ENCODE measurements at places on chromosomes 1 and 21.

DNA sequence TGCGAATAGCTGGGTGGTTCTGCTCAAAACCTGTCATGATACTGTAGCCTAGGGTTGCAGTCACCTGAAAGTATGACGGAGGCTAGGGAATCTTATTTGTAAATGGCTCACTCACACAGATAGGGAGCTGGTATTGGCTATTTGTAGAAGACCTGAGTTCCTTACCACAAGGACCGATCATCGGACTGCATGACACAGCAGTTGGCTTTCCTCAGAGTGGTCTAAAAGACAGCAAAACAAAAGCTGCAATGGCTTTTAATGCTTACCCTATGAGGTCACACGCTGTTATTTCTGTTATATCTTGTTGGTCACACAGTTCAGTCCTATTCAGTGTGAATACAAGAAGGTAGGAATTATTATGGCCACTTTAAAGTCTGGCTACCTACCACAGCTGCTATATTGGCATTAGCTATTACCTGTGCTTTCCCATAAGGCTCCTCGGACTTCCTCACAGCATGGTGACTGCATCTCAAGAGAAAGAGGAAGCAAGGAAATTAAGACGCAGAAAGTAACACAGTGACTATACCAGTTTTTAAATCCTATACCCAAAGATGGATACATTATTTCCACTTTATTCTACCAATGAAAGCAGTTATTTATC, 68.4 kb upstream of the LRRC7 start:
- no peak for DNase-seq

GRCh38 chr1:111695801-111696200, 43.4 kb downstream of the INKA2 start:
- no peak for DNase-seq

GRCh38 chr1:34910425-34910824, 19.0 kb downstream of the DLGAP3 start:
- DNase-seq = no peak

GRCh38 chr1:180042988-180043622, 88.5 kb downstream of the CEP350 start:
- DNase-seq = no peak

DNA sequence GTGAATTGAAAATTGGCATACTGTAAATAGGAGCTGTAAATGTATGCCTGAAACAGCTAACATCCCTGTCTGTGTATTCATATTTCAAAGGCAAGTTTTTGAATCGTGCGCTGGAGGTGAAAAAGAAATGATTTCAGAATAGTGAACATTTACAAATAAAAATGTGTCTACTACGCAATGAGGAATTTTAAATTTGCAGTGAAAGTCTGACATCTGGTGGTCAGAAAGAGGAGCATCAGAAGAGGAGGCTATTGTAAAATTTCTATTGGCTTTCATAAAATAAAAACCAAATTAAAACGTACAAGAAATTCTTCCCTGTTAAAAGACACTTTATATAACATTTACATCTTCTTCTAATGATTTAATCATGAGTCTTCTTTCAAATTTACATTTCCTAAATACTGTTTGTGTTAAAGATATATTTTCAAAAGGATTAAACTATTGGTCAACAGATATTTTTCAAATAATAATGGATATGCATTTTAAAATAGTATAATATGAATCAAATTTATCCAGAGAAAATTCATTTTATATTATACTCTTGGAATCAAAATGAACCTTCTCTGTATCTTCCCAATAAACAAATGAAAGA, 113.7 kb upstream of the RRP15 start:
- DNase-seq = peak; percentile 8

DNA sequence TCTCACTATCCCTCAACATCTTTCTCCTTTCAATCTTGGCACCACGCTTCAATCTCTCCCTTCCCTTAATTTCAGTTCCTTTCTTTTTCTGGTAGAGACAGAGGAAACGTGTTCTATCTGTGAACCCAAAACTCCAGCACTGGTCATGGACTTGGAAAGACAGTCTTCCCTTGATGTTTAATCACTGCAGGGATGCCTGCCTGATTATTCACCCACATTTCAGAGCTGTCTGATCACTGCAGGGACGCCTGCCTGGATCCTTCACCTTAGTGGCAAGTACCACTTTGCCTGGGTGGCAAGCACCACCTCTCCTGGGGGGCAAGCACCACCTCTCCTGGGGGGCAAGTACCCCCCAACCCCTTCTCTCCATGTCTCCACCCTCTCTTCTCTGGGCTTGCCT, 27.8 kb downstream of the SELL start:
- no peak for DNase-seq

GRCh38 chr1:165854101-165854845, 26.9 kb downstream of the UCK2 start:
- no peak for DNase-seq

- no peak for DNase-seq
Measured at GRCh38 chr1:216576234-216576937, 146.8 kb downstream of the ESRRG start.

DNA sequence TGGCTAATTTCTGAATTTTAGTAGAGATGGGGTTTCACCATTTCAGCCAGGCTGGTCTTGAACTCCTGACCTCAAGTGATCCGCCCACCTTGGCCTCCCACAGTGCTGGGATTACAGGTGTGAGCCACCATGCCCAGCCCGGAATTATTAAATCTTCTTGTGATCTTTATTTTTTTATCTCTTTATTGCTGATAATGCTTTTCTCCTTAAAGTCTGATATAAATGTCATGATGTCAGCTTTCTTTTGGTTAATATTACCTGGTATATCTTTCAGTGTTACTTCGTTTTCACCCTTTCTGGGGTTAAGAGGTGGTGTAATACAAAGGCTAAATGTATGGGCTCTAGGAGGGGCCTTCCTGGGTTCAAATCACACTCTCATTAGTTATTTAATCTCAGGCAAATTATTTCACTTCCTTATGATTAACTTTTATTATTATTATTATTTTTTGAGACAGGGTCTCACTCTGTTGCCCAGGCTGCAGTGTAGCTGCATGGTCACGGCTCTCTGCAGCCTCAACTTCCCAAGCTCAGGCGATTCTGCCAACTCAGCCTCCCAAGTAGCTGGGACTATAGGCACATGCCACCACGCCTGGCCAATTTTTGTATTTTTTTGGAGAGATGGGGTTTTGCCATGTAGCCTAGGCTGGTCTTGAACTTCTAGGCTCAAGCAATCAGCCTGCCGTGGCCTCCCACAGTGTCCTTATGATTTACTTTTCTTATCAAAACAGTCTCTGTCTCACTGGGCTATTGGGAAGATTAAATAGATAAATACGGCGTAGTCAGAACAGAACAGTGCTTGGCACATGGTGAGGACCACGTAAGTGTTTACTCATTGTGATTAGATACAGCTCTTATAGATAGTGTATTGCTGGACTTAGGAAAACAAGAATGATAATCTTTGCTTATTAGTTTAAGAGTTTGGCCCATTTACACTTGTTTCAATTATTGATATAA, 216.5 kb downstream of the URB2 start:
- no peak for DNase-seq

- no peak for DNase-seq
Measured at GRCh38 chr1:193661385-193661784, 475.0 kb upstream of the B3GALT2 start.

- DNase-seq = no peak
Measured at GRCh38 chr1:27476237-27476636, 13.7 kb downstream of the WASF2 start.

DNA sequence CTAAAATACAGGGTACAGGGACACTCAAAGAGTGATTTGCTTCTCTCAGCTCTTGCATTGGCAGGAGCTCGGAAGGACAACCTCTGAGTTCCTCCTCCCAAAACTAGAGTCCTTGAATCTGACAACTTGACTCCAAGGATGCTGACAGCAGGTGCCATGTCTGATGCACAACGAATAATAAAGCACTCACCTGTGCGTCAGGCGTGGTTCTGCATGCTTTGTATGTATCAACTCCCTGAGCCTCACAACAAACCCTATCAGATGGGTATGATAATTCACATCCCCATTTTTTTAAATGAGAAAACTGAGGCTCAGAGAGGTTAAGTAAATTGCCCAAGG, 1.4 kb downstream of the LAPTM5 start:
- DNase-seq = no peak

DNA sequence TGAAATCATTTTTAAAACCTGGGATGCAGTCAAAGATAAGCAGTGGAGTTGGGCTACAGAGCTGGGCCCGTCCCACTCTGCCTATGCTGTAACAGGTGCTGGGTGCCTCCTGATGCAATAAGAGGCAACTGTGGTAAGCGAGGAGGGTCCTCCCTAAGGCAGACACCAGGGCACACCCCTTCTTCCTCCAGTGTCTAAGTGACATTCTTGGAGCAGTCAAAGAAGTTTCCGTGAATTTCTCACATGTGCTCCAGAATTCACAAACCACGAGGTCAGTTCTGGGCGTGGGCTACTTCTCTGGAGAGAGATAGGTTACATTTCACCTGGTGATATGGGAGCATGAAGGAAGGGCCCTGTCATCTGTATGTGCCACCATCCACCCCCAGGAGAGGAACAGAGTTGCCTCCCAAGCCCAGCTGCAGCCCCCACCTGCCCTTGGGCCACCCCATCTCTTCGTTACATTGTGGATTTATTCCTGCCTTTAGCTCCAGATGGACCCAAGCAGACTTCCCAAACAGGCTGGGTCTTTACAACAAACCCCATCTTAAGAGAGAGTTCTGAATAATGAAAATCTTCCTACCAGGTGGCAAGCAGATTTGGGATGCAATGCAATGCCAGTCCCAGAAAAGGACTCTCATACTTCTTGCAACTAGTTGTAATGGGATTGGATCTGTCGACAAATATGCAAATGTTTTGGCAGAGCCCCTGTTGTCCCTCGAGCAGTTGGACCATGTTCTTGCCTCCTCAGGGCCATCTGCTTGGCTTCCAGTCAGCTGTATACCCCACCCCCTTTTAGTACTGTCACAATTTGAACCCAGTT, 82.5 kb upstream of the CNTN2 start:
- DNase-seq = no peak

- no peak for DNase-seq
Measured at GRCh38 chr1:240612811-240613210, 856 bp upstream of the GREM2 start.

DNA sequence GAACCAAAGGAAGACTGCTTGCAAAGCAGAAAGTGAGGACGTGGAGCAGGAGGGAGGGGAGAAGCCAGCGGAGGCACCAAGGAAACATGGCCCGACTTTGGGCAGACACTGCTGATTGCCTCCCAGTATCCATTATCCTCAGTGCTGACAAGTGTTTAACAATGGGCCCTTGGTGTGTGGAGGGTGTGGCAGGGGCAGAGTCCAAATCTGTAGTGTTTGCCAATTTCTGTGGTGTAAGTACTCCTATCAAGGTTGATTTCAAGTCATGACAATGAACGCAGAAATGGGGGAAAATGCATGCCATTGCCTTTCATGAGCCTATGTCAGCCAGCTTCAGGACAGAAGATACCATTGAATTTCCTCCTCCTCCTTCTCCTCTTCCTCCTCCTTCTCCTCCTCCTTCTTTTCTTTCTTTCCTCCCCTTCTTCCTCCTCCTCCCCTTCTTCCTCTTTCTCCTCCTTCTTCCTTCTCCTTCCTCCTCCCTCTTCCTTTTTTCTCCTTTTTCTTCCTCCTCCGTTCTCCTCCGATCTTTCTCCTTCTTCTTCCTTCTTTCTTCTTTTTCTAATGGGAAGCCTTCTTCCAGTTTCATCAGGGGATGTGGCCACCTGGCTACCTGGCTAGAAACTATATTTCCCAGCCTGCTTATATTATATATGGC, 10.3 kb upstream of the PHC2 start:
- DNase-seq = no peak

DNA sequence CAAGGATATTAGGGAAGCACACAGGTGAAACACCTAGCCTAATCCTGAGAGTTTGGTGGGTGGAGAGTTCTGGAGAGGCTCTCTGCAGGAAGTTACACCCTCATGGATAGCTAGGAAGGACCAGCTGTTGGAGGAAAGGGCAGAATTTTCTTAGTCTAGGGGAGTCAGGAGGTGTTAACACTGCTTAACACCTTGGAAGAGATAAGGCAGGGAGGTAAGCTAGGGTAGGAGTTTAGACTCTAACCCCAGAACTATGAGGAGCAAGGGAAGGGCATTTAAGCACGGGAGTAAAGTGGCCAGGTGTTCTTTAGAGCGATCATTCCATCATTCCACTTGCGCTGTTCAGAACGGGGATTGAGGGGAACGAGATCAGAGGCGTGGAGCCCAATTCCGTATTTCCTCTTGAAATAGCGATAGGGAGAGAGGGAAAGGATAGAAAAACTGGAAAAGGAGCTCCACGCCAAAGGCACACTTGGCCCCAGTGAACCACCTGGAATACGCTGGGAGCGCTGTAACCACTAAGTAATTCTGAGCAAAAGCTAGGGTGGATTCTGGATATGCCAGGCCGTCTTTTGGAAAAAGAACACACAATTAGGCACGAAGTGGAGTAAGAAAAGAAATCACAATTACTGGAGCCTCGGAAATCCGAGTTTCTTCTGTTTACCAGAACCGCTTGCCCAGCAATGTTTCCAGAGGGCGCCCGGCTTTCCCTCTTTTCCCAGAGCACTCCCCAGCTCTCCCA, 1.5 kb upstream of the GPR137B start:
- no peak for DNase-seq

DNA sequence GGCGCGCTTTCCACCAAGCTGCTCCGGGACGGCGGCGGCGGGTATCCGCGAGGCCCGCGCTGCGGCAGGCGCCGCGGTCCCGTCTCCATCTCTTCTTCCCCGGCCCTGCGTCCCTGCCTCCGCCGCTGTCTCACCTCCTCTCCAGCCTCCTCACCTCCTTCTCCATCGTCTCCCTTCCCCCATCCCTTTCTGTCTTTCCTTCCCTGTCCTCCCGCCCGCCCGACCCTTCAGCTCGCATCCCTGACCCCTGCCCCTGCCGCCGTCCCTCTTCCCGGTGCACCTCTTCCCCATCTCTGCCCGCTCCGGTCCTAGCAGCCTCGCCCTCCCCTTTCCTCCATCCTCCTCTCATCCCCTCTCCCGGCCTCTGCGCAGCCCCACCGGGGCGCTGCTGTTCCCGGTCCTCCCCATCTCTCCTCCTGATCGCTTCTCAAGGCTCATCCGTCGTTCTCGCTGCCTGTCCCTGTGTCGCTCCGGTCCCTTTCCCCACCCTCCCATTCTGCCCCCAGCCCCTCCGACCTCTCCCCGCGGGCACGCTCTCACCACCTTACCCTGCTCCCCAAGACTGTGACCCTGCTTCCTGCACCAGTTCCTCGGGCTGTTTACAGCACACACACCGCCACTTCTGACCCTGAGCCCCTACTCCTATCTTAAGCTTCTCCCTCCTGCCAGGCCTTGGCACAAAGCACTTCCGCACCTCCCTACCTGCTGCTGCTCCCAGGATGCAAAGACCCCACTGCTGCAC, 760 bp upstream of the NPHP4 start:
- DNase-seq = peak; percentile 48

GRCh38 chr1:27726173-27727044, 648 bp downstream of the FAM76A start:
- DNase-seq = peak; percentile 63

DNA sequence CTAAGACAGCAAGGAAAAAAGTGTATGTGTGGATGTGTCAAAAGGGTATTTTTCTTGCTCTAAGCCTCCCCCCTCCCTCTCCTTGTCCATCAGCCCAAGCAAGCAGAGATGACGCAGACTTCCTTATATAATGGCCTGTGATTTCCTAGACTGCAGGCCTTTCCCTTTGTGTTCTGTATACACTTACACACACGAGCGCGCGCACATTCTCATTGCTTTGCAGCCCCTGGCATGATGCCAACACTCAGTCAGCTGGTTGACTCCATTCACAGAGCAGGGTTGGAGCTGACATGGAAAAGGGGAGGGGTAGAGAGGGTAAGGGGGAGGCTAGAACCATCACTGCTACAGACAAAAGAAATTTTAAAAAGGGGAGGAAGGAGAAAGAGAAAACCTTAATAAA, 41.8 kb downstream of the GATAD2B start:
- no peak for DNase-seq
